Lung (tissue), 17 donors: ENCODE measurements at places on chromosomes 4 and X.
A peak's percentile ranks its signal among the peaks of the same experiment; 100 is the strongest.

DNA sequence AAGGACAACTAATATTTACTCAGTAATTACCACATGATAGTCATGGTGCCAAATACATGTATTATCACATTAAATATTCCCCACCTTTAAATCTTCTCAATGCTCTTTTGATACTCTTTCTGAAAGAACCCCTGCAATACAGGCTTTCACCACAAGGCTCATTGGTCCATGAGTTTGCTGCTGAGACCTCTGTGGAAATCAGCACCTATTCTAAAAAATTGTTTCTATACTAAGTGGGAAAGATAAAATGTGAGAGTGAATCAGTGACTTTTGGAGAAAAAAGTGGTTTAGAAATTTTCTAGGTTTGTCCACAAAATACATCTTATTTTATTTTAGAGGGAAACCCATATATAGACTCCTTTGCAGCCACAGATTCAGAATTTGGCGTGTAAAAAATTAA is 257.3 kb downstream of the ZIC3 start:
- no peak for DNase-seq

- DNase-seq, result no peak
Observed at GRCh38 chr4:165785337-165785736, 87.7 kb upstream of the TLL1 start.

- peak; percentile 4 for DNase-seq
Observed at GRCh38 chrX:45592101-45592500, 391.4 kb upstream of the DIPK2B start.

DNA sequence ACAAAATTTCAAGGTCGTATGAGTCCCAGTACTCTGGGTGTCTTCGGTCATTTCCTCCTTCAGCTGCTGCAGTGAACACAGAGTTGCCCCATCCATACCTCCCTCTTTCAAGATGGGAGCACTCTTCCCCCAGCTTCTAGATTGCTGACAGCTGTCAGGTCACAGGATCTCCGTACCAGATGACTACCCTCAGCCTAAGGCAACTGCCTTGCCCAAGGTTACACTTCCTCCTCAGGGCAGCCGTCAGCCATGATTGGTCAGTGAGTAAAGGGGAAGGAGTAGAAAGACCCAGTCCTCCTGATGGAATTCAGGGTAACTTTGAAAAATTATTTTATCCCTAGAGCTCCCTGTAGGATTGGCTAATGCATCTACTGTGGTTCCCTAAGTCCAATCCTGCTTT is 81.6 kb downstream of the NAF1 start:
- DNase-seq, result no peak

GRCh38 chr4:174152717-174153466 is 130.6 kb downstream of the FBXO8 start:
- DNase-seq, result no peak

DNA sequence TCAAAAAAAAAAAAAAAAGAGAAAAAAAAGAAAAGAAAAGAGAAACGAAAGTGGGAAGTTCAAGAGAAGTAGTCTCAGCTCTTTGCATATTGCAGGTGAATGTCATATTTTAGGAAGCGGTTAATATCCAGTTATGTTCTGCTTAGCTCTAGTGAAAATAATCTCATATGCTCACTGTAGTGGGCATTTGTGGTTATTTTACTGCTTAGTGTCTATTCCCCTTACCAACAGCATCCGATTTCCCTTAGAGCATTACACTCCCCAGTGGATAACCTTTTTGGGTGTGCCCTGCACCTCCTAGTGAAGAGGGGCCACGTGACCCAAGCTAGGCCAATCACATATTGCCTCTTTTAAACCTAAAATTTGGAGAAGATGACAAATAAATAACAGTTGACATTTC is 111.2 kb upstream of the ZNF827 start:
- no peak for DNase-seq

GRCh38 chrX:920234-920799 is 289.7 kb downstream of the SHOX start:
- no peak for DNase-seq

- no peak for DNase-seq
Observed at GRCh38 chr4:78638337-78639172, 87.0 kb downstream of the ANXA3 start.

DNA sequence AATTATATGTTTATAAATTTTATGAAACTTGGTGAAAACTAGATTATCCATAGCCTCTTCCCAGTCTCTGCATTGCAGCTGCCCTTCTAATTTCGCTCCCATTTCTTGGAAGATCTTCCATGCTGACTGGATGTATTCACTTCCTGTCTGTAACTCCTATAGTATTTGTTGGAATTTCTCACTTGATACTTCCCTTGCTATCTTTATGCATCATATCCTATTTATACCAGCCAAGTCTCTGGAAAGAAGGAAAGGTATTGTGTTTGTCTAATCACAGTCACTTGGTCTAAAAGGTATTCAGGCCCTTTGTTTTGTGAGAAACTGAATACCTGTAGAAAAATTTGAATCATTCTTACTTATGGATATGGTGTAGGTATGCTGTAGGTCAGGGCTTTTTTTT is 870.9 kb upstream of the FRG1 start:
- no peak for DNase-seq

DNA sequence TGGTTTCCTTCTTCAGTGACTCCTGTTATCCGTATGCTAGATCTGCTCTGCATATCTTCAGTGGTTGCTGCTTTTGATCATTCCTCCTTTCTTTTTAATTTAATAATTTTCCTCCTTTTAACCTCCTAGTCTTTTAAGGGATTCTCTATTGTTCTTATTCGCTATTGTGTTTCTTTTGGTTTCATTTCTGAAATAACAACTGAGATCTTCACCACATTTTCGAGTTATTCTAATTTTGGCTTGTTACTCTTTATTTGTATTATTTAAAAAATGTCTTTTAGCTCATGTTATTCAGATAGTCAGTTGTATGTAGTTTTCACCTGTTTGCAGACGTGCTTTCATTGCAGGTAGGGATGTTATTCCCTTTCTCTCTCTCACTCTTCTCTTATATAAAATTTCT is 24.9 kb downstream of the IGFBP7 start:
- no peak for DNase-seq

DNA sequence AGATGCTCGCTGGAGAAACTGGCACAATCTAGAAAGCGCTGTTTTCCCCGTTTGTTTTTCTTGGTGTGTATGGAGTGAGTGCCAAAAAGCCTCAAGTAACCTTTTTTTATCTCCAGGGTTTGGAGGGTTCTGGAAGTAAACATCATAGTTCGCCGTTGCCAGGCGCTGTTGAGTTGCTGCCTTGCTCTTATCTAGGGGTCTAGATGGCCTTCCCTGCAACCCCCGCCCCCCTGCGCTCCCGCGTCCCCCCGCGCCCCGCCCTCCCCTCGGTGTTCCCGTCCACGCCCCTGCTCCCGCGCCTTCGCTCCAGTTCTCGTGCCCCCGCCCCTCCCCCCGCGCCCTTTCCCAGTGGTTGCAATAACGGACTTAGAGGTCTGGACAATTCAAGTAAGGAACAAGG is 555 bp upstream of the GCNA start:
- peak; percentile 33 for DNase-seq

GRCh38 chr4:766559-767283 is 59.2 kb downstream of the CPLX1 start:
- DNase-seq, result no peak

- DNase-seq, result no peak
Observed at GRCh38 chr4:94746746-94747145, 11.0 kb upstream of the BMPR1B start.

GRCh38 chr4:14831416-14831815 is 170.9 kb upstream of the CPEB2 start:
- no peak for DNase-seq

DNA sequence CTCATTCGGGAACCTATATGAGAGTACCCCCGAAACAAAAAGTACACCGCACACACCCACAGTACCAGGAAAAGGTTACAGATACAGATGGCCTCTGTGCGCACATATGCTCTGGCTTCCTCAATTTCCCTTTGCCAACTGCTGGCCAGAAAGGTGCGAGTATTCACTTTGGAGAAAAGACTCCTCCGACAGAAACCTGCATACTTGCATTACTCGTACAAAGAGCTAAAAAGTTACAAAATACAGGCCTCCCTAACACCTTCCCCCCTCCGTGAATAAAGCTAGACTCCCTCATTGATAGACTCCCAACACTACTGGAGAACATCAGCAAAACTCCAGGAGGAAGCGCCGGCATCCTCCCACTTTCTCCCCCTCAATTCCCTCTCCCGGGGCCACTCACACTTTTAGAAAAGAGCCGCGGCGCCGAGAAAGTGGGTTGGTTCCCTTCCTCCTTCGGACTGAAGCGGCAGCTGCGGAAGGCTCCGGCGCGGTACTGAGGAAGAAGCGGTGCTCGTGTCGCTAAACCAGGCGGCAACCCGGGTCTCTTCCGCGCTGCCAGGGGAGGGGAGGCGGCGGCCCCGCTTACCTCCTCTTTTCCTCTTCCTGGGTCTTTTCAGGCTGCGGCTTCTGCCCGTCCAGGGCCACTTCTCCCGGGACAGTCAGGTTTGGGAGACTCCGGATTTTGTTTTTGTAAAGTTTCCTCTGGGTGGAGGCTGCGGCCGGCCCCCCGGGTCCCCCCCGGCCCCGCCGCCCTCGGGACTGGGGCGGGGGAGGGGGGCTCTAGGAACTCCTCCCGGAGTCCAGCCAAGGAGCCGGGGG is 1.1 kb downstream of the FBXW7 start:
- peak; percentile 50 for DNase-seq

DNA sequence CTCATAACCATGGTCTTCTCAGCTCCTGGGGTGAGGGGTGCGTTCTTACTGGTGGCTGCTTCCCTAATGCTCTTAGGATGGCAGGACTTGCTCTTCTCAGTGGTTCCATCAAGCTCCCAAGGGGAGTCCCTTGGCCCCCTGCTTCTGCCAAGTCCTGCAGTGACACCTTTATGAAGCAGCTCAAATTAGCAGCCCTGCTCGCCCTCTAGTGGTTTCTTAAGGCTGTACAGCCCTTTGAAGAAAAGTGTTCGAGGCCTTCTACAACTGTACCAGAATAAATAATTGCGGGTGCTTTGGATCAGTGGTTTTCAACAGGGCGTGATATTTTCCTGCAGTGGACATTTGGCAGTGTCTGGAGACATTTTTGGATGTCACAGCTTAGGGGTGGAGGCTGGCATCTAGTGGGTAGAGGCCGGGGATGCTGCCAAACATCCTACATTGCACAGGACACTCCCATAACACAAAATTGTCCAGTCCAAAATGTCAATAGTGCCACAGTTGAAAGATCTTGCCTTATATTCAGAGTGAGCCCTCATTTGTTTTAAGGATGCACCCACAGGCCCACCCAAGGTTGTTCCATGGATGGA is 204.7 kb upstream of the S100G start:
- DNase-seq, result peak; percentile 48

DNA sequence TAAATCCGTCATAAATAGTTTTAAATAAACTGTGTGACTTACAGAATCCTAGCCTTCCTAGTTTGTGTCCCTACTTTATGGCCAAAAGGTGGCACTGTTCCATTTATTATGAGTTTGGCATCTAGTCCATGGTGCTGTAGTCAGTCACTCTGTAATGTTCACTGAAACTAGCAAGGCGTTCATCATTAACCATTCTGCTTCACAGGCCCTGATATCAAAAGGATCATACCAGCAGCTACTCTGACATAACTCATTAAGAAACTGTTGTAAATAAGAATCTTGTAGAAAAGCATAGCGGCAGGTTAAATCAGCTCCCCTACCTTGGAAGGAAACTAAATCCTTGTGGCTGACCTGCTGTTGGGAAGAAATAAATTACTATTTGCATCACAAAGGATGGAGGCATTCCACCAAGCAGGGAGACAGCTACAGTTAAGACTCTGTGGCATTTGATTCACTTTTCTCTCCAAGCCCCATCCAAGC is 919.6 kb upstream of the DIAPH2 start:
- peak; percentile 85 for DNase-seq

GRCh38 chr4:106034220-106034619 is 138.9 kb downstream of the NPNT start:
- no peak for DNase-seq

DNA sequence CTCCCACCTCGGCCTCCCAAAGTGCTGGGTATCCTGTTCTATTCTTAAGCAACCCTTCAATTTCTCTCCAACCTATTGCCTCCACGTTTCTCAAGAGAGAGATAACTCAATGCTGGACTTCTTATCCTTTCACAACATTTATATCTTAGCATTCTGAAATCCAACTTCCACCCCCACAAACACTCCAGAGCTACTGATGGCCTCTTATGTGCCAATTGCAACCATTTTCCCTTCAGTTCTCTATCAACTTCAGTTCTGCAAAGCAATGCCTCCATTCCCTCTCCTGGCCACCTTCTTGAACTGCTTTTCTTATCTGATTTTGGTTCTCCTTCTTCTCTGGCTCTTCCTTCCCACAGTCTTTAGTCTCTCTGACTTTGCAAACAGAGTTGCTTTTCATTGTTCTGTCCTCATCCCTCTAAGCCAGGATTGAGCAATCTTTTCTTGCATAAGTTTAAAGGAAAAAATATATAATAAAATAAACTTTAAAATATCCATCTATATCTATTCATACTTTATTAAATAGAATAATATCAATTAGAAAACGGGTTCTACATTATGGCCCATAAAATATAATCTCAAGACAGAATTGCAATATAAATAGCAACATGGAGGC is 3.6 kb upstream of the STBD1 start:
- DNase-seq, result no peak

GRCh38 chr4:146155152-146155724 is 20.3 kb upstream of the LSM6 start:
- DNase-seq, result no peak

DNA sequence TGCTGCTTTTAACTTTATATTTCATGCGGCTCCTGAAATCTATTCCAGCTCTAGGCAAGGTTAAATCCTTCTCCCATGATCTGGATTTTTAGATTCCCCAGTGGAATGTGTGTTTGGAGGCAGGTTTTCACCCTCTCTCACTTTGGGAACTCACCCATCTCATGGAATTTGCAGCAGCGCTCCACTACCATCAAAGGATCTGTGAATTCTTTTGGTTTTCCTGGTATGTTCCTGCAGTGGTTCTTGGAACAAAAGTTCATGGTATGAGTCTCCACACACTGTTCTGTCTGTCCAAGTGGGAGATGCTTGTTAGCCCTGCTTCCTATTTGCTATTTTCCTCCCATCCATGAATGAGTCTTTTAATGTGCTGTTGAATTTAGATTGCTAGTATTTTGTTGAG is 14.0 kb downstream of the APOOL start:
- DNase-seq, result no peak

DNA sequence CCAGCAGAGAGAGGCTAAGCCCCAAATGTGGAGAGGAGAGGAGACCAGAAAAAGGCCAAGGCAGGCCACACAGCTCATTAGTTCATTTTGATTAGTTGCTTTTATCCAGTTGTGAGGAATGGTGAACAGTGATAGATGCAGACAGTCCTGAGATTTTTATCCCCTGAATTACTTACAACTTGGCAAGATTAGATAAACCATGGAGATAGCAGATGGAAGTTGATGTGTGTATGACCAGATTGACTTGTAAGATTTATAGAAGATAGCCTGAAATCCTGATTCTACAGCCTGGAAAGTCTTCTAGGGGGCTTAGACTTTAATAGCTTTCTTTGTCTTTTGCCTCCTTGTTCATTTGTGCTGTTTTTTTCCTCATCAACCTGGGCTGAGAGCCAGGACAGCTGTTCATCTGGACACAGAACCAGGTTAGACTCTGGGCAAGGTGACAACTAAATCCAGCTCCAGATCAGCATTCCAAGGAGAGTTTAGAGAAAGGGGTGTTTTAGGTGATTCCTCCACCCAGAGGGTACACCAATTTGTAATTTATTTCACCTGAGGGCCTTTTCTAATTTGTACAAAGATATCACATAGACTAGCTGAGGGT is 215.5 kb downstream of the SPATA18 start:
- DNase-seq, result no peak

GRCh38 chr4:151489462-151490203 is 80.7 kb downstream of the FHIP1A start:
- DNase-seq, result peak; percentile 21

- DNase-seq, result no peak
Observed at GRCh38 chr4:55859711-55860110, 6.3 kb downstream of the EXOC1 start.
